Adipocyte (in vitro differentiated cells): ENCODE measurements at places on chromosomes 2 and 18.
A peak's percentile ranks its signal among the peaks of the same experiment; 100 is the strongest.

DNA sequence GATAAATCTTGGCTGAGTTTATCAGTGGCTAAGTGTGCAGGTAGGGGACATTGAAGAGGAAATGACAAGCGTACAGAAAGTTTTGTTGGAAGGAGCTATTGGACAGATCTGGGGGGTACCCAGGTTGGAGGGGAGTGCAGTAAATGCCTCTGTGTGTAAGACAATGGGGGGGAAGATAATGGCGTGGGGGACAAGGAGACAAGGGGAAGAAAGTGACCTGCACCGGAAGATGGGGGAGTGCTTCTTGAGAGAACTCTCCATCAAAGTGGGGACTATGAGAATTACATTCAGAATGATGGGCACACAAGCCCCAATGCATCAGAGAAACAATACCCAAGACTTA, 190.0 kb downstream of the ALPK2 start:
- no peak for DNase-seq

- no peak for DNase-seq
Measured at GRCh38 chr2:9000442-9000841, 3.0 kb downstream of the MBOAT2 start.

DNA sequence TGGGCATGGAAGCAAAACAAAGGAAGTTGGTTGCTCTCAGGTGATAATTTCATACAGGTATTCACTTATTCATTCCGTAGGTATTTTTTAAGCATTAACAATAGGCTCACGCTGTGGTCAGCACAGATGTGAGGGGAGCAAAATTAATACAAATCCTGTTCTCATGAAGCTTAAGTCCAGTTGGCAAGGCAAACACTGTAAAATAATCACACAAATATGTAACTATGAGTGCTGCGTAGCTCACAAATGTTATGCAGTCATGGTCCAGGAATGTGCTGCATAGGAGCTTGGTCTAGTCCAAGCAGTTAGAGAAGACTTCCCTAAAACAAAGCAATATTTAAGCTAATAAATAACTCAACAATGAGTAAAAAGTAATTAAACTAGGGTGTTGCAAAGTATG, 23.9 kb downstream of the SP5 start:
- peak; percentile 73 for DNase-seq

- peak; percentile 73 for DNase-seq
Measured at GRCh38 chr18:53567929-53568574, 656.4 kb downstream of the MBD2 start.

DNA sequence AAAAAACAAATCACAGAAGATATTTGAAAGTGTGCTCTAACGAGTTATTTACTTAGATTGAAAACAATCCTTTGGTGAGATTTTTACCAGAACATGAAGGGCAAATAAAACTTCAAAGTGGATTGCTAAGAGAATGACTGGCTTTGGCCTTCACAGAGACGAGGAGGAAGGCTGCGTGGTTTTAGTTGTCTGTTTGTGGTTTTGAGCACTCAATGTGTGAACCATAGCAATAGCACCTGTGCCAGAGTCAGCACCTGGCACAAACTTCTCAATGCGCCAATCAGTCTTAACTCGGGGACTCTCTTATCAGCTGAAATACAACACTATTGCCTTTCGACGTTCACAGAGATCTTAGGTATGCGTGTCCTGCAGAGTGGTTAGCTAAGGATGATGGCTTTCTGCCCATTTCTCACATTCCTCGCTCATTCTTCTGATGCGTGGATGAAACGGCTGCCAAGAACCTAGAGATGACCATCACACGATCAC, 70.0 kb downstream of the MBP start:
- DNase-seq: no peak

DNA sequence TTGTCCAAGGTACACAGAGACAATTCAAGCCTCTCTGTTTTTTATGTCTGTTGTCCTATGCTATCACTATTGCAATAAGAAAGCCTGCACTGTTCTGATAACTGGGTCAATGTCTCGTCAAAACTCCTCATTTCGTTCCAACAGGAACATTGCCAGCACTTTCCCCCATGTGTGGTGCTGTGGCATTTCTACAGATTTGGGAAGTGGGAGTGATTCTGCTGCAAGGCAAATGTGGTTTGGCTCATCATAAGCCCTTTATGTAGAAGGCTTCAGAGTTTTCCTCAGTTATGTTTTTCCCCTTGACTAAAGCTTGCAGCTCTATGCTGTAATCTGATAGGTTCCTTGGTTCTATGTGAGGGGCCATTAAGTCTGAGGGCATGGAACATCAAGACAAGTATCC, 324.1 kb upstream of the TCF4 start:
- no peak for DNase-seq

DNA sequence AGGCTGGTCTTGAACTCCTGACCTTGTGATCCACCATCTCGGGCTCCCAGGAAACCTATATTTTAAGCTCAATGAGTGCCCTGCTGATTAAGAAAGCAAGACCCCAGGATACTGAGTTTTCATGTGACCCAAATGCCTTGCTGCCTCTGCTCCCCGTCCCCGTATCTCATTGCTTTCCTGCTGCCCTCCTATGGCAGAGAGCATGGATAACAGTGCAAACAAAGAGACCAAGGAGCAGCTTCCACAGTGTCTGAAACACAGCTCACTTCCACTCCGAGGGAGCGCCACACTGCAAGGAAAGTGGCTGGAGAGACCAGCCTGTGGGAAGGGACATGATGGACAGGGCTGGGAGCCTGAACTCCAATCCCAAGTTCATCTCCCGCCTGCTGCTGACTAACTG, 246.8 kb downstream of the TMEM182 start:
- DNase-seq: no peak

- no peak for DNase-seq
Measured at GRCh38 chr2:71597756-71598155, 144.4 kb downstream of the DYSF start.

GRCh38 chr2:70967189-70967588, 11.2 kb upstream of the ANKRD53 start:
- no peak for DNase-seq

DNA sequence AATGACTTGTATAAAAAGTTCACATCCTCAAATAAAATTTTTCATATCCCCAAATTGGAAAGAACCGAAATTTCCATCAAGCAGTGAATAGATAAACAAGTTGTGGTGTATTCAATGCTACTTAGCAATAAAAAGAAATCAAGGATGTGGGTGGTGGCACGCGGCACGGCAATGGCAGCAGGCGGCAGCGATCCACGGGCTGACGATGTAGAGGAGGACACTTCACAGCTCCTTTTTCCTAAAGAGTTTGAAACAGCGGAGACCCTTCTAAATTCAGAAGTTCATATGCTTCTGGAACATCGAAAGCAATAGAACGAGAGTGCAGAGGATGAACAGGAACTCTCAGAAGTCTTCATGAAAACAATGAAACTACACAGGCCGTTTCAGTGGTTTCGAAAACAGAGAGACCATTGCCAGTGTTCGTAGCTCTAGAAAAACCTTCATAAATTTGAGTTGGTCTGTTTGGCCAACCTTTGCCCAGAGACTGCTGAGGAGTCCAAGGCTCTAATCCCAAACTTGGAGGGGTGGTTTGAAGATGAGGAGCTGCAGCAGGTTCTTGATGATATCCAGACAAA, 9.8 kb upstream of the IL36A start:
- no peak for DNase-seq

DNA sequence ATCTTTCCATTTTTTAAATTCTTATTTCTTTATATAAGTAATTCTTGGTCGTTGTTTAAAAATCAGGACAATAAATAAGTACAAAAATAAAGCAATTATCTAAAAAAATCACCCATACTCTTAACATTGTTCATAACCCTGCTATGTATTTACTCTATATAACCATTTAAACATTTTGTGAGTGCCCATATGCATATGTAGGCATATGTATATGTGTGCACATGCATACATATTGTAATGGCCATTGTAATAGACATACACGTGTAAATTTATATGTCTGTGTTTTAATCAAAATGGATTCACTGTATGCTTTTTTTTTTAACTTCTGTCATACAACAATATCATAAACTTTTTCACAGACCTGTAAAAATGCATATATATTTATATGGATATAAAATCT, 25.6 kb downstream of the DNAJC10 start:
- no peak for DNase-seq

GRCh38 chr2:225697936-225698335, 298.4 kb downstream of the NYAP2 start:
- no peak for DNase-seq

DNA sequence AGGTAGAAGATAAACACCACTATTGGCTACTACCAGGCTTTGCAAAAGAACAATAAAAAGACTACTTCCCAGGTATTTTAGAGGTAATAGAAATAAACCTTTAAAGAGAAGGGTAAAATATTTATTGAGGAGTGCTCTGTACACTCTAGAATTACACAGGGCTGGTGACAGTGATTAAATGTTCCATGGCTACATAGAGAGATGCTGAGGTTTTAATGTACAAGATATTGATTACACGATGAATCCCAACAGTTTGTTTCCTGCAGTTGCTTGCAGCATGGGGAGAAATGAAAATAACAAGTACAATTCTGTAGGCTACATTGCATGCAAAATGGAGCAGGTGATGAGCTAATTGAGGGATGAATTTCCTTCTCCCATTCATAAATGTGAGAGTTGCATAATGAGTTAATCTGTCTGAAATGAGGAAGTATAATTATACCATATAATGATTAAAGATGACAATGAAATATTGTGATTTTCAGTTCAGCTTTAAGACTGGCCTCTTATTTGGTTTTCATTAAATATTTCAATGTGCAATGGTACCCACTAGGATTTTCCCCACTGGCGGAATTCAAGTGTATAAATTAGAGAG, 266.1 kb downstream of the SOCS6 start:
- no peak for DNase-seq
